ENCODE measurements at places on chromosomes 6 and 20. TPM values are rescaled to one million over a fixed set of nuclear protein-coding genes. Genes with fewer than 3 reads are reported as not detected.

Gene LZTS3
- 6.5 TPM for polyA plus RNA-seq

Gene SCUBE3
- polyA plus RNA-seq = 50.9 TPM

Gene BPIFB1
- 0.05 TPM for polyA plus RNA-seq

Gene CCDC170
- polyA plus RNA-seq = 0.75 TPM

Gene FOXQ1
- not detected for polyA plus RNA-seq

Gene PPIL6
- 1.8 TPM for polyA plus RNA-seq

Gene HTR1E
- polyA plus RNA-seq = not detected

Gene ABHD16B
- polyA plus RNA-seq = not detected

Gene CCN6
- polyA plus RNA-seq = not detected

Gene LIN28B
- not detected for polyA plus RNA-seq
